Esophagus squamous epithelium (tissue), 5 donors: ENCODE measurements at places on chromosomes 5 and 9.

- DNase-seq = no peak
Measured at GRCh38 chr9:136021171-136021871, 60.1 kb upstream of the UBAC1 start.

DNA sequence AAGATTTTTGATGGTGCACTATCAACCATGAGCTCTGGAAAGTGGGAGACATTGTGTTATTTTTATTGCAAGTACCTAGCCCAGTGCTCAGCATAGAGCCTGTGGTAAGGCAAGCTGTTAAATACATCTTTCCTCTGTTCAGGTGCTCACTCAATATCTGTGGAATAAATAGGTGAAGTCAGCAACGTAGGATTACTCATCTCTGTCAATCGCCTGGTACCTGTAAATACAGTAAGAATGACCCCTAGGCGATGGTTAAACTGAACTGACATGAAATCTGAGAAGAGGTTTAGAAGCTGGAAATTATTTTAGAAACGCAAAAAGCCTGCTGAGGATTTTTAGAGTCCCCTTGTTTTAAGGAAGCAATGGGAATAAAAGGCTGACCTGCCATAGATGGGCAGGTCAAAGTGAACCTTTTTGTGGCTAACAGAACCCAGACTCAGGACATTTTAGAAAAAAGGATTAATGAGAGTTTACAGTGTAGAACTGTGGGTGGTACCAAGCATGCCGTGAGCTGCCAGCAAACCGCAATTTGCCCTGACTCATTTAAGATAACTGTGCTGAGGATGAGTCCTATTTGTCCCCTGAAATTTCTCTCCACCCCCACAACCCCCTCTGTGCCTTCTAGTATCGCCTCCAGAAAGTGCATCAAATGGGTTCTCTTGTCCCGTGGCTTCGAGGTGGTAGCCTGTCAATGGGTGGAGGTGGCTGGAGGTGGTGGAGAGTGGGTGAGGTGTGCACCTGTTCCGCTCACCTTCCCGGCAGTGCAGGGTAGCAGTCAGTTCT is 375.1 kb downstream of the MED10 start:
- DNase-seq = no peak

- DNase-seq = no peak
Measured at GRCh38 chr5:58077966-58078365, 381.9 kb downstream of the PLK2 start.

DNA sequence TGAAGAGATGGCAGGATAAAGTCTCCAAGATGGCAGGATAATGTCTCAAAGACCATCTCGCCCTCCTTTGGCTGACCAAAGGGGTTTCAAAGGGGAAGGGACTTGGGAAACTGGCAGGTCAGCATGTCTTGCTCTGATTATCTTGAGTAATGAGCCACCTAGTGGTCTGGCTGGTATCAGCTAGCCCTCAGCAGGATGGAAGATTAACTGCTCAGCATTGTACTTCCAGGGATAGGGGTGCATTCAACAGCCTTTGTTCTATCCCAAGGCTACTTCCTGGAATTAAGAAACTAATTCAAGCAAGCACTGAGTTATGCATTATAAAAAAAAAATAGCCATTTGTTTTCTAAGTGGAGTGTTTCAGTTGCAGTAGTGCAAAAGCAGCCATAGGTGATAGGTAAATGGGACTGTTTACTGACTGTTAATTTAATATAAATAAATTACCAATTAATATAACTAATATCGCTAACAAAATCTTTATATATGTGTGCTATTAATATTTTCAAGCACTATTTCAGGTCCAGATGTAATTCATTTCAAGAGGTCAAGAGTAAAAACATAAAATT is 555.5 kb downstream of the CDH9 start:
- DNase-seq = no peak

GRCh38 chr9:134459164-134459563 is 132.9 kb downstream of the RXRA start:
- DNase-seq = no peak

GRCh38 chr5:152994033-152994680 is 496.3 kb upstream of the GRIA1 start:
- DNase-seq = no peak

- no peak for DNase-seq
Measured at GRCh38 chr9:95446984-95447383, 69.8 kb downstream of the PTCH1 start.

GRCh38 chr5:68381909-68382308 is 166.4 kb downstream of the PIK3R1 start:
- DNase-seq = no peak

DNA sequence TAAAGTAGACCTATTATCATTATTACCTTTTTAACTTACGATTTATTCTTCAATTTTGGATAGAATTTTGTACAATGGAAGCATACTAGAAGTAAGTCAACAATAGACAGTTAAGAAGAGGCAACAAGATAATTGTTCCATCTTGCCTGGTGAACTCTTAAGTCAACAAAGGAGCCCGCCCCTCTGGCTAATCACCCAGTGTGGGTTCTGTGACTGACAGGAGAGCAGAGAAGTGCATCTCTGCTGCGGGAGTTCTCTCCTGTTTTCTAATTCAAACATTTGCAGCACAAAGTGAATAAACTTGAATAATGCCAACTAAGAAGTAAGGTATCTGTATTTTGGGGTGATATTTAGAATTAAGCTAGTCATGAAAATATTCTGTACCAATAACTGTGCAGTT is 6.7 kb upstream of the ISL1 start:
- no peak for DNase-seq

DNA sequence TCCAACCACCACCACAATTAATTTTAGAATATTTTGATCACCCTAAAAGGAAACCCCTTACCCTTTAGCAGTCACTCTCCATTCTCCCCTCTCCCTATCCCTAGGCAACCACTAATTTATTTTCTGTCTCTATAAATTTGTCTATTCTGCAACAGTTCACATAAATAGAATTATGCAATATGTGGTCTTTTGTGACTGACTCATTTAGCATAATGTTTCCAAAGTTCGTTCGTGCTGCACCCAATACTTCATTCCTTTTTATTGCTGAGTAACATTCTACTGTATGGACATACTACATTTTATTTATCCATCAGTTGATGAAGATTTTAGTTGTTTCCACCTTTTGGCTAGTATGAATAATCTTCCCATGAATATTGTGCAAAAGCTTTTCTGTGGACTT is 18.2 kb upstream of the CDC20B start:
- DNase-seq = no peak

DNA sequence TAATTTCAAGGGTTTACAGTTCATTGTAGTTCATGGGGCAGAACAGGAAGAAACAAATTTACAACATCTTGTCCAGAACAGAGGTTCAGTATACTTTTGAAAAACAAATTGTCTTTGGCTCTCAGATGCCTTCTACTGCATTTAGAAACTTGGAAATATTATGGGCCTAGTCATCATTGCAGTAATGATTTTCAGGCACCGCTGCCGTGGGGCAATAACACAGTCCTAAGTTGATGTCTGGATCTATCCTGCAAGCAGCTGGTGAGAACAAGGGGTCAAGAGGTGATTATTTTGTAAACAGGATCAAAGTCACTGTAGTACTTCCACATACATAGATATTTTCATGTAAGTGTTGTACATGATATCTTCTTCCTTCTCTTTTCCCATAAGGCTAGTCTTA is 82.5 kb upstream of the CAST start:
- no peak for DNase-seq

DNA sequence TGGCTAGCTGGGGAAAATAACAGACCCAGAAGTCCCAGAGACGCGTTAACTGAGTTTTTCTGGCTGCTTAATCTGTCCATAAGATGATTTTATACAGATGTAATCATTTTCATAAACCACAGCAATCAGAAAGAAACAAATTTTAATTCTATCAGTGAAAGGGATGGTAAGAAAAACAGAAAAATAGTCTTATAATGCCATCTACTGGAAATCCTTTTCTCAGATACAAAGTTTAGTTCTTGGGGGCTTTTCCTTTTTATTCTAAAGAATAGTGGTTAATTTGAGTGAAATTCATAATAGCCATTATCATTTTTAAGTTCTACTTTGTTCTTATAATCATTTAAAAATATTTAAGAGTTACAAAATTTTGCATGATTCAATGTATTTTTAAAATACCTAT is 44.4 kb downstream of the DROSHA start:
- DNase-seq = no peak

GRCh38 chr5:103244398-103244797 is 14.2 kb upstream of the MACIR start:
- DNase-seq = no peak

DNA sequence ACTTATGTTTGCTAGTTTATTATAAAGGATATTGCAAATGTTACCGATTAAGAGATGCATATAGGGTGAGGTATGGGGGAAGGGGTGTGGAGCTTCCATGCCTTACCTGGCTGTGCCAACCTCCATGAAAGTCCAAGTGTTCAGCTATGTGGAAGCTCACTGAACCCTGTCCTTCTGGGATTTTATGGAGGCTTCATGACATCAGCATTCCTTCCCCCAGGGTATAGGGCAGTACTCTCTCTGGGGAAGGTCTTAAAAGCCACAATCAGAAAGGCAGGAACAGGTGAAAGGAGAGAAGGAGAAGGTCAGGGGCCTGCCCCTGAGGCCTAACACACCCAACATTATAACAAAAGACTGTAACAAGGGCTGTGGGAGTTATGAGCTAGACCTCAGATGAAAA is 592.6 kb downstream of the PDE4D start:
- no peak for DNase-seq

- no peak for DNase-seq
Measured at GRCh38 chr9:19510907-19511306, 102.1 kb downstream of the ACER2 start.

DNA sequence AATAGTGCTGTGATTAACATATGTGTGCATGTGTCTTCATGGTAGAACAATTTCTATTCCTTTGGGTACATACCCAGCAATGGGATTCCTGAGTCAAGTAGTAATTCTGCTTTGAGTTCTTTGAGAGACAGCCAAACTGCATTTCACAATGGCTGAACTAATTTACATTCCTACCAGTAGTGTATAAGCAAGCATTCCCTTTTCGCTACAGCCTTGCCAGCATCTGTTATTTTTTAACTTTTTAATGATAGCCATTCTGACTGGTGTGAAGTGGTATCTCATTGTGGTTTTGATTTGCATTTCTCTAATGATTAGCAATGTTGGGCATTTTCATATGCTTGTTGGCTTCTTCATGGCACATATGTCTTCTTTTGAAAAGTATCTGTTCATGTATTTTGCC is 308.5 kb downstream of the ARRDC3 start:
- DNase-seq = no peak

DNA sequence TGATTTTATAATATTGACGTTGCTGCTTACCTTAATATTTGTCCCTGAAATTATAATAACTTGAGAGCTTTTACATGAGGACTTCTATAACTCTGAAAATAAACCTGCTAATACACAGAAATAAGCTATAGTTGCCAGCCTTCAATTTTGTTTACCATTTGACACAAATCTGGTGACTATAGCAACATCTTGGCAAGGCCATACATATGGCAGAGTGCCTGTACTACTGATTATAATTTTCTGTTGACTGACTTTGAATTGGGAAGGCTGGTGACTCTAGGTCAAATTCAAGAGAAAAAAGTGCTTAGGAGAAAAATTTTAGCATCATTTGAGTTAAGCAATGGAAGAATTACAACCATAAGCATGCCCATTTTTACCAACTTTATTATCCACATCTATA is 581.4 kb upstream of the PTPRD start:
- DNase-seq = no peak

DNA sequence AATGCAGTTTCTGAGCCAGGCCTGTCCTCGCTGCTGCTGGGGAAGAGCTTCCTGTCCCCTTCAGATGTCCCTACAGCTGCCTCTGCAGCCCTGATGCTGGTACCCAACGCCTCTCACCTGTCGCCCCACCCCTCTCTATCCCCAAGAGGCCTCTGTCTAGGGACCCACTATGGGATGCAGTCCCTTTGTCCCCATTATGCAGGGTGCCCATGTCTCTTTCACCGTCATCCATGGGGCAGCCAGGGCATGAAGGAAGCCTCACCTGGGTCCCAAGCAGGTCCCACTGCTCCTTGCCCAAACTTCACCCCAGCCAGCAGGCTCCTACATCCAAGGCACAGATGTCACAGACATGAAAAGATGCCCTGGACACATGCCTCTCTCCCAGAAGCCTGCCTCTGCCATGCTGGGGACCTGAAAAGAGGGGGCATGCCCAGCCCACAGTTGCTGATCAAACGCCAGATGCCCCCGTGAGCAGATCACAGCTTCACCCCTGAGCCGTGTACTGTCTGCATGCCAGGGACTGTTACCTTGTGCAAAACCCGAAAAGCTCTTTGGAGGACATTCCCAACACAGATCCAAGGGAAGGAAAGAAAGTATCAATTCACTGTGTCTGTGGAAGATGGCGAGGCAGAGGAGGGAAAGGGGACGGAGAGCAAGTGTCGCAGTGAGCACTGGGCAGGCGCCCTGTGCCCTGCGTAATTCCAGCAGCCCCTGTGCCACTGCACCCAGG is 81.0 kb downstream of the ADAMTS2 start:
- DNase-seq = no peak

GRCh38 chr9:259405-260404 is 45.0 kb downstream of the DOCK8 start:
- DNase-seq = no peak

DNA sequence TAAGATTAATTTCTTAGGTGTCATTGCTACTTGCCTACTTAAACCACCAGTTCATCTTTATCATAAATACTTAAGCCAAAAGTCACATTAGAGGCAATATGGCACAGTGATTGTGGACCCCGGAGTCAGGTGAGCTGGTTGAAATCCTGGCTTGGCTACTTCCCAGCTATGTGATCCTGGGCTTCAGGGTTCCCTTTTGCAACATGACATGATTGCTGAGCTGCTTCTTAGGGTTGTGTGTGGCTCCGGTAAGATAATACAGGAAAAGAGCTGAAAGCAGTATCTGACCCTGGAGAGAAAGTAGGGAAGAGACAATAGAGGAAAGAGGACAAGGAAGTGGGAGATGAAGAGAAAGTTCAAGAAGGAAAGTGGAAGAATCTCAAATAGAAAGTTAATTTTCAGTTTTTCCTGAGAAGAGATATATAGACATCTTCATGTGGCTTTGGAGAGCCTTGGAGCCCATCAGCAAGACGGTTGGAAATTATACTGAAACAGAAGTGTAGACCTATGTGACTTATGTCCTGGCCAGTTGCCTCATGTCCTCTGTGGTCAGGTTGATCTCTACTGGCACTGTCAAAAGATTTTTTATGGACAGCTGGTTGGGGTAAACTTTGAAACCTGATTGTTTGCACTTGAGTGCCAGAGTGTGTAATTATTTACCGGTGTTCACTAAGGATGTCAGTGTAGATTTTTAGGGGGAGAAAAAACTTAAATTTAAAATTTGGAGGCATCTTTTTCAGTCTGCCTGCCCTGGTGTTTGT is 93.2 kb downstream of the GHR start:
- DNase-seq = no peak

DNA sequence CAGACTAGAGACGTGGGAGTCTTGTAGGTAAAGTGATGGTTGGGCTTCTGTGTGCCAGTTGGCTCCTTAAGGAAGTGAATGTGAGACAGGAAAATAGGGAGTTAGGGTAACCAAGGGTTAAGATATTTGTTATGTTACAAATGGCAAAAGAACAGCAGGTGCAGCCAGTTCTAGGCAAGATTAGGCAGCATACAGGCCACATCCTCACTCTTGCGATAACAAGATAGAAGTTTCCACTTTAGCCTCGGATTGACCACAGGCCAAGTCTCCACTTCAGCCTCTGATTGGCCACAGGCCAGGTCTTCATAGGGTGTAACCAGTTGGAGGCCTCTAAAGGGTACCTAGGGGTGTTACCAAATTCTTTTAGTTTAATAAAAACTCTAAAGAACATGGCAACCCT is 54.6 kb upstream of the ABCA1 start:
- DNase-seq = no peak
